ENCODE measurements at places on chromosomes 2 and 18. TPM values are rescaled to one million over a fixed set of nuclear protein-coding genes. Genes with fewer than 3 reads are reported as not detected.

- no peak for DNase-seq
Measured at GRCh38 chr2:159010340-159010739, 41.9 kb downstream of the TANC1 start.

DNA sequence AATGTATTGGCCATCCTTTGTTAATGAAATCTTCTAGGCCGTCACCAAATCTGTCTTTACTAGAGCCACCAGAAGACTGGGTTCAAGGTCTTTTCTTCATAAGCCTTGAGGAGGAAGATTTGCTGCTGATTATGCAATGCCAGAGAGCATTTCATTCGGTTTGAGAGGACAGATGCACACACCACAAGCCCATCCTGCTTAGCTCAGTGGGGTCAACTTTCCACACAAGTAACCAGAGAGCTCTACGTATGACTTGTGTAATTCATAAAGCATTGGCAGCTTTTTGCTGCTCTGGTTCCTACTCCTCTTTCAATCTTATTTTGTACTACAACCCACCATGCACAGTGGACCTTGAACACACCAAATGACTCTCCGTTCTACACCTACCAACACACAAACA is 106.9 kb downstream of the OSR1 start:
- no peak for DNase-seq

DNA sequence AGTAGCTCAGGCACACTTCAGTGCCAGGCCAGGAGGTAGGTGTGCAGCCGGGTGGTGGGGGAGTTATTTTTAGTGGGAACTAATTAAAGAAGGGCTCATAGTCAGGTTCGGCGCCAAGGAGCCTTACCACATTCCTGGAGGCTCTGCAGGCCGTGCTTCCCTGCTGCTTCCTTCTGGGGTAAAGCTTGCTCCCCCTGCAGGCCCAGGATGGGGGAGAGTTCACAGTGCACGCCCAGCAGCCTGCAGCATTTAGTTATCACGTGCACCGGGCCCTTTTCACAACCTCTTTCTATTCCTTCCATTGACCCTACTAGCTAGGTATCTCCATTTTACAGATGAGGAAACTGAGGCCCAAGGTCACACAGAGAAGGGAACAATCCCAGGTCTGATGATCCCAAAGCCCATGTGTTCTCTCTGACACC is 2.5 kb downstream of the KCNF1 start:
- no peak for DNase-seq

- no peak for DNase-seq
Measured at GRCh38 chr2:152335726-152336118, 748 bp downstream of the FMNL2 start.

GRCh38 chr2:239769554-239770245 is 255.4 kb downstream of the NDUFA10 start:
- no peak for DNase-seq

Gene DGUOK
- 41.8 TPM for total RNA-seq

Gene CMPK2
- total RNA-seq: 15.3 TPM

DNA sequence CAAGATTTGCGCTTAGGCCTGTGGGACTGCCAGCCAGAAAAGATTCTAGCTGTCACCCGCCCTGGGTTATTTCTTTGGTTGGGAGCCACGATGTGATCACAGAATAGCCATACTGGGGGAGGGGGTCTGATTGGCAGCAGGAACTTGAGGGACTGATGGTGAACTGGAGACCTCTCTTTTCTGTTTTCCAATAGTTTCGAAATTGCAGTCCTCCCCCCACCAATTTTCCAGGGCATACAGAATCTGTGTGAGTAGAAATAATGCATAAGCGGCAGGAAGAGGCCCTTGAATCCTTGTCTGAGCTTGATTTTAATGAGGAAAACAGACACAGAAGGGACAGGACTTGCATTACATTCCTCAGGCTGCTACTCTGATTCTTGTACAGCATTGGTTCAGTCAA is 2.2 kb upstream of the POLR2D start:
- DNase-seq: no peak

DNA sequence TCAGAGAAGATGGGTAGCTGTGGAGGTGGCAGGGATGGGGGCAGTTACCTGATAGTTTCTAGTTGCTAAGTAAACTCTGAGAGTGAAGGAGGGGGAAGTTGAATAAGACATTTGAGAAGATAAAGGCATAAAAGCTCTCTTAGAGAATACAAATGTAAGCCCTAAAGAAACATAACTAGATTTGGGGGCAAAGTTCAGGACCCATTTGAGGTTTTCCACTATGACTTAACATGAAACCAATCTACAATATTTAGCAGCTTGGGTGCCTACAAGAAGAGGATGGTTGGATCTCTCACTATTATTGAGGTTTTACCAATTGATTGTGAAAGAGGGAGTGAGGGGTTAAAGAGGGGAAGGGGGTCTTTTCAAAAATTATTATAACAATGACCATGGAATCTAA is 34.4 kb upstream of the LYPD6 start:
- no peak for DNase-seq

GRCh38 chr2:167550448-167550847 is 662.2 kb downstream of the XIRP2 start:
- DNase-seq: no peak

Gene HOXD11
- total RNA-seq: not detected

- DNase-seq: no peak
Measured at GRCh38 chr2:73963385-73964120, 21.2 kb upstream of the TET3 start.

Gene EPHA4
- total RNA-seq: 54.3 TPM

Gene HOXD1
- total RNA-seq: not detected

DNA sequence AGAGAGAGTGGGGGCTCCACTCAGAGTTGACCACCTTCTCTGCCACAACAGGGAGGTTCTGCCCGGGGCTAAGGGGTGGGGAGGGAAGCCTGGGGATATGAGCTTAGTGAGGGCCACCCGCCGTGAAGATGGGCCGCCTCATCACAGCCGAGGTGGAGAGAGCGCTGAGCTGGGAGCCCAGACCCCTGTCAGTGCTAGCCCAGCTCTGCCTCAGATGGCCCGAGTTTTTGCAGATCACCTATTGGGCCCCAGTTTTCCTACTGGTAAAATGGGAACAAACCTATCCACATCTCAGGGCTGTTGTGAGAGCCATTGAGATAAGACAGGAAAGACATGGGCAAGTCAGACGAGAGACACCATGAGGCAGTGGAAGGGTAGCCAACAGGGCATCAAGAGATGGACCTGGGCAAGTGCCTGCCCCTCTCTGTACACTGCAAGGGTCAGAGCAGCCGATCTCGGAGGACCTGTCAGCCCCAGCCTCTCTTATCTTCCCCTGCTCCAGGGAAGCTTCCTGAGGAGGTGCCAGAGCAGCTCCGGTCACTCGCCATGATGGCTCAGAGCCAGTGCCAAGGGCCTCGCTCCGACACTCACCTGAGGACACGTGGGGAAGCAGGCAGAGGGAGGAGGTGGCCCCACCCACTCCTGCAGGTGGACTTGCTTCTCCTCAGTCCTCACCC is 88.9 kb downstream of the MCFD2 start:
- DNase-seq: no peak

- DNase-seq: no peak
Measured at GRCh38 chr2:26651470-26651771, 10.3 kb upstream of the CIB4 start.

DNA sequence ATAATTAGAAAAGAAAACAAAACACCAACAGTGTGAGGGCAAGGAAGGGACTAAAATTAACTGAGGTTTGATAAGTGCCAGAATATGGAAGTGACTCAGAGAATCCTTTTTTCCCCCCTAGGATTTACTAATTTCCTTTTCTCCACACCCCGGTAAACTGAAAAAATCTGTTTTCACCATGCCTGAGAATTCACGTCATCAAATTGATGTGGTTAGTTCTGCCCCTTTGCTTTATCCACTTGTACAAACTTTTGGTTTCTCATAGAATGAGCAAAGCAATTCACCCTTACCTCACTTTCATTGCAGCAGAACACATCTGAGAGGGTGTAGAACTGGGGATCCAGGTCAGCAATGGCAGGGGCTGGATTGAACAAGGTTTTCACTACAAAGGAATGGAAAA is 57.8 kb downstream of the RBKS start:
- no peak for DNase-seq

Gene SATB2
- total RNA-seq: 2.0 TPM

GRCh38 chr2:174623106-174623637 is 25.6 kb upstream of the WIPF1 start:
- no peak for DNase-seq

Gene LAMA3
- 12.1 TPM for total RNA-seq

DNA sequence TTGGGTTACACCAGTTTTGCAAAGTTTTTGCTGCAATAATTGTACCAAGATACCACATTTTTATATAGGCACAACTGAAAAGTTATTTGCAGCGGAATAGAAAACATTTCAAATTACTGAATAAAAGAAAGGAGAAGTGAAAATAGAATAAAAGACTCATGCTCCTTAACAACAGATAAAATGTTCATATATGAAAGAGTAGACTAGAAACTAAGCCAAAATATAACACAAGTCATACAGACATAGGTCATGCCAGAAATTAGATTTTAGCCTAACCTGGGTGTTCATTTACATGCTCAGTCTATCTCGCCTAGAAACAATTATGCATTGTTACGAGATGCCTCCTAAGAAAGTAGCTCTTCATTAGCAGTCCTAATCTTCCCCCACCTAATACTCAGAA is 16.4 kb upstream of the MAP3K20 start:
- DNase-seq: no peak

DNA sequence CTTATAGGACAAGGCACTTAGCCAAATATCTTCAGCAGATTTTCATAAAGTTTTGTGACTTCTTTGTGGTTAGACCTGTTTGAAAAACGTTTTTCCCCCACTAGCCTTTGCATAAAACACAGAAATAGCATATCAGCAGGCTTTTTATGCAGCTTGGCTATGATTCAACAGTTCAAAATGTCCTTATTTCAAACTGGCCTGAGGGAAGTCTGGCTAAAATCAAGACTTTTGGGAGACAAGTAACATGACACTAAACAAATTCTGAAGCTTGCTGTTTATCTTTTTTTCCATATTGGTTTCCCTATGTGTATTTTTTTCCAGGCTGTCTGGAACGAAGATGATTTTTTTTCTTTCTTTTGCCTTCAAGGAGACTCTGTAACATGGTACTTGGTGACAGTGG is 95.1 kb upstream of the L3MBTL4 start:
- no peak for DNase-seq

DNA sequence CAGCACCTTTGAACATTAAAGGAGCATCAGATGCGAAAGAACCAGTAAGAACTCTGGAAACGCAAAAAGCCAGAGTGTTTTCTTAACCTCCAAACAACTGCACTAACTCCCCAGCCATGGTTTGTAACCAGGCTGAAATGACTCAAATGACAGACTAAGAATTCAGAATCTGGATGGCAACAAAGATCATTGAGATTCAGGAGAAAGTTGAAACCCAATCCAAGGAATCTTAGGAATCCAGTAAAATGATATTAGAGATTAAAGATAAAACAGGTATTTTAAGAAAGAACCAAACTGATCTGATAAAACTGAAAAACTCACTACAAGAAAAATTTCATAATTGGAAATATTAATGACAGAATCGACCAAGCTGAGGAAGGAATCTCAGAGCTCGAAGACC is 116.7 kb downstream of the PTRHD1 start:
- no peak for DNase-seq

GRCh38 chr2:57892920-57893319 is 153.7 kb upstream of the VRK2 start:
- no peak for DNase-seq

GRCh38 chr18:75009296-75009695 is 199.6 kb downstream of the PTGR3 start:
- DNase-seq: no peak

Gene NT5C1B
- not detected for total RNA-seq

GRCh38 chr2:210555555-210555954 is 844 bp upstream of the CPS1 start:
- DNase-seq: no peak

Gene RNU2-63P
- total RNA-seq: not detected

DNA sequence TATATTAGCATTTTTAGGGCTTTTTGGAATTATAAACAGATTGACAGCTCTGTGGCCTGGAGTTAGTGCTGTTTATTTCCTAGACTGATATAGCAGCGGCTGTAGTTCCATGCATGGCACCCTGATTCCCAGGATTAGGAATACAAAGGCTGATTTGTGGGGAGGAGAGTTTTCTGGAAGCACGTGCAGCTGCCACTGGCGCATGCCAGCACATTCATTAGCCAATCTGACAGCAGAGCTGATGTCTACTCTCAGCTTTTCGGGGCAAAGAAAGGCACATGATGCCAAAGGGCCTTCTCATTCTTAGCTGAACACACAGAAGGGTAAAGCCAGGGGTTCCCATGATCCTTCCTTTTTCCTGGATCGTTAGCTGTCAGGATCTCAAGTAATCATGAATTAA is 45.7 kb upstream of the RAPH1 start:
- DNase-seq: no peak

DNA sequence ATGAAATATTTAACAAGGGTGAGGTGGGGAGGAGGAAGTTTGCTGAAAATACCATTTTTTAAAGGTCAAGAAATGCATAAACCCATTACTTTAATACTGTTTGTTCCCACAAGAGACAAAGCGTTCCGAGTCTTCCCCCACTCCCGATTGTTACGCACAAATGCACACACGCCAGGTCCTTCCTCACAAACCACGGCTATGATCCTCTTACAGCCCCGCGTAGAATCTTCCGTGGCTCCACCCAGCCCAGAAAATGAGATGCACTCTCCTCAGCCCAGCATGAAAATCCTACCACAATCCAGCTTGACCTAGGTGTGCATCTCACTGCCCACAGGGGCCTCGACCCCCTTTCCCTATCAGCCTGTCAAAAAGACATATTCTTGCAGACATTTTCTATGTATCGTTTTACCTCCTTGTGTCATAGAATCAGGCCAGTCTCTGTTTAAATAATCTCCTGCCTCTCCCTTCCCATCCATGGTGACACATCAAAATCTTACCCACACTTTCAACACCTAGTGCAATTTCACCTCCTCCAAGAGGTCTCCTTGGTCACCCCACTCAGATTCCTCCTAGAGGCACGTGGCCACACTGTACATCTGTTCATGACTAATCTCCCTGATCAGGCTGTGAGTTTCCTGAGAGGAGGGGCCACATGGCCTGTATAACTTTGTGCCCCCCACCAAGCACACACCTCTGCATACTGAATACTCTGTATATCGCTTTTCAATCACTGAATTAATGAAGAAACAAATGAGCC is 491.0 kb upstream of the KLHL29 start:
- DNase-seq: no peak

Gene SLC40A1
- total RNA-seq: 115 TPM

GRCh38 chr2:186968277-186968676 is 119.3 kb upstream of the ZSWIM2 start:
- DNase-seq: no peak

Data from thyroid gland (tissue), 4 donors.